ENCODE measurements at places on chromosomes 3 and 15.
A peak's percentile ranks its signal among the peaks of the same experiment; 100 is the strongest.

- no peak for DNase-seq
Observed at GRCh38 chr15:46961795-46962194, 755.5 kb upstream of the SEMA6D start.

DNA sequence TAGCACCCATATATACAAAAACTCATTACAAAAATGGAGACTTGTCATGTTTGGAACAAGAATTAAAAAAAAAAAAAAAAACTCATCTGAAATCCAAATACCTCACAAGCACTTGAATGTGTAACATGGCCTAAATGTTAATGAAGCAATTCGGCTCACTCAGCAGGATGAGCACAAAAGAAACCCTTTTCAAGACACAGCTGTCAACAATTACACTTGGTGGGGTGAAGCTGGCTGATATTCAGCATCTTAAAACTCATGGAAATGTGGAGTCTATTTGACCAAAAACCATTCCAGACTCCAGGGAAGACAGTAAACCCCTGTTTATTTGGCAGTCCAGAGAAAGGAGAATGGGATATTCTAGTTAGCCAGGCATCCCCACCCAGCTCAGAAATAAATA lies 205.4 kb upstream of the TSC22D2 start:
- DNase-seq: peak; percentile 41

DNA sequence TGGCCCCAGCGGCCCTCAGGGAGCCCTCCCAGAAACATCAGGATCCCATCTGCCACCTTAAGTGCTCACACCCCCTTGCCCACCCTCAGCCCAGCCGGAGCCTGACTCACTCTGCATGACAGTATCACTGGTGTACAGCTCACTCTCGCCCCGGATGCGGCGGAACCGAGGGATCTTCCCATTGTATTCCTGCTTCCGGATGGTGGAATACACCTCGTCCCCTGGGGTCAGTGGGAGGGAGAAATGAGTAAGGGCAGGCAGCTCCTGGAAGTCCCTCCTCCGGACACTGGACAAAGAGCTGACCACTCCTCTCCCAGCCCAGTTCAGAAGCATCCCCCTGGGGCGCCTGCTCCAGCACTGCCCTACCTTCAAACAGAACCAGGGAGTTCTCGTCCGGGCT lies 16.5 kb downstream of the SEMA7A start:
- DNase-seq: peak; percentile 73

- no peak for DNase-seq
Observed at GRCh38 chr3:7194071-7194835, 333.3 kb downstream of the GRM7 start.

DNA sequence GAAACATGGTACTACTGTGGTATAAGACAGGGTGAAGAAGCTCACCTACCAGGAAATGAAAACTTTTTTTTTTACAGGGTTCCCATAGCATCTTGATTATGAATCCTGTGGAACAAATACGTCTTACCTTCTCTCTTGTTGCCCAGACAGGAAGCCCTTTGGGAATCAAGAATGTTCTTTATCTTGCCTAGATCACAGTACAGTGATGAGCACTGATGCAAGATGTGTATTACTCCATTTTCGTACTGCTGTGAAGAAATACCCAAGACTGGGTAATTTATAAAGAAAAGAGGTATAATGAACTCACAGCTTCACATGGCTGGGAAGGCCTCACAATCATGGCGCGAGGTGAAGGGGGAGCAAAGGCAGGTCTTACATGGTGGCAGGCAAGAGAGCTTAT lies 281.3 kb downstream of the UBE2E2 start:
- DNase-seq: no peak

DNA sequence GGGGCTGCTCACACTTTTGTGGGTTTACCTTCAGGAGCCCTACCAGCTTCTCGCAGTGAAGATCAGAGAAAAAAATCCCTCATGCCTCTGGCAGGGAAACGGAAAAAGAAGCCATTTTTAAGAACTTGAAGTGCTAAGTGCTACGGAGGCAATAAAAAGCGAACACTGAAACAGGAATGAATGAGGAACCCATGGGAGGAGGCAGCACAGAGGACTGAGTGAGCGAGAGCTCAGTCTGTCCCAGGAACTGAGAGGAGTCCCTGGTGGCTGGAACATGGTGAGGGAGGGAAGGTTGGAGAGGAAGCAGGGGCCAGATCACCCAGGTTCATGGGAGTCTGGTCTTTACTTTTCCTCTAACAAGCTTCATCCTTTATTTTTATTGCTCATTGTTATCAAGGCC lies 228.1 kb upstream of the PROK2 start:
- no peak for DNase-seq

DNA sequence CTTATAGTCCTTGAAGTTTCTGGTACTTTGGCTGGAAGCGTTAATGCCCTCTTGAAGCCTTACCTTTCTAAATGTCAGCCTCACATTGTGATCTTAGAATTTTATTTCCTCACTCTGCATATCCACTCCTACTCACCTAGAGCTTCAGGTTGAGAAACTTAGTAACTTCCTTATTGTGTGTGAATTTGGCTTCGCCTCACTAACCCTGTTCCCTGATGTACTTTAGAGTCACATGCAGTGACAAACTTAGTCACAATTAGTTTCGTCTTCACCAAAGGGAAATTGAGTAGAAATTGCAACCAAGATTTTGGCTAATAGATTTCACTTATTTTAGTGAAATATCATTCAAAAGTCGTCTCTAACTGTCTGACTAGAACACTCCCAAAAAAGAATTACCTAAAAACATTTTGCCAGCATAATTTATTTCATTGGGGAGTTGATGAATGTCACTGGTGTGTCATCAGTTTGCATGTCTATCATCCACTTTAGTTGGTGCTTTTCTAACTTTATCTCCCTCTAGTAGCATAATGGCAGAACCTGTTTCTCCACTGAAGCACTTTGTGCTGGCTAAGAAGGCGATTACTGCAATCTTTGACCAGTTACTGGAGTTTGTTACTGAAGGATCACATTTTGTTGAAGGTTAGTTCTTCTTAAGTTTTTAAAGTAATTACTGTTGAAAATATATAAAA lies 960 bp downstream of the MFN1 start:
- DNase-seq: no peak

- DNase-seq: no peak
Observed at GRCh38 chr3:18747383-18747782, 322.2 kb upstream of the SATB1 start.

- no peak for DNase-seq
Observed at GRCh38 chr3:192881159-192881786, 36.4 kb downstream of the MB21D2 start.
